AG10803 (cell line): ENCODE measurements at places on chromosomes 16 and 17.

GRCh38 chr17:9937241-9937761 is 32.2 kb upstream of the RCVRN start:
- peak; percentile 95 for DNase-seq

DNA sequence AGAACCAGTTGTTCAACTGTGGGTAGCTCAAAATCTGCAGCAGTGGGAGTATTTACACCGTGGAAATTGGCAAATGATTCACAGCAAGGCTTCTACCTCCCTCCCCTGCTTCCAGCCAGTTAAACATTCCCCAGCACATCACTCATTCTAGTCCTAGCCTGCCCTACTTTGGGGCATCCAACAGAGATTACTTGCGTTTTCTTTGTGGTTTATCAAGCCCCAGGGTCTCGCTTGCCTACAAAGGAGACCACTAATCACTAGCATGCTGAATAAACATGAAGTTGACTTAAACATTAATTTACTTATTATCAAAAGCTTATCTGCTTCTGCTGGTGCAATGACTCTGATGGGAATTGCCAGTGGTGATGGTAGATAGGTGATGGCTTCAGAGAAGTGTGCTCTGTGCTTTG is 94.5 kb downstream of the MARF1 start:
- no peak for DNase-seq

- DNase-seq, result peak; percentile 73
These were observed 159.4 kb upstream of the CHMP6 start for GRCh38 chr17:80832266-80832676.

DNA sequence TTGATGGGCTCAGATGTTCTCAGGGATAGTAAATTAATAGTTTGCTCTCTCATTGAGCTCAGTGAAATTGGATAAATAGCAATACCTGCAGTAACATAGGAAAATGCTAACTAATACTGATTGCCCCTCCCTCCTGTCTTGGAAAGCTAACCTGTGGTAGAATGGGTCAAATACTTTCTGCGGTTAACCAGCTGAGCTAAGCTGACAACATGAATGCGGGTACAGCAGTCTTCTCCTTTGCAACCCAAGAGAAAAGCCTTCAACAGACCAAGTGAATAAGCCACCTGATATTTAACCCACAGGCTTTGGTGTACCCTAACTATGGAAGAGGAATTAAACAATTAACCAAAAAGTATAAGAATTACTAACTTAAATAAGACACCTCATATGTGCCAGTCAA is 408.3 kb upstream of the MAF start:
- DNase-seq, result no peak

DNA sequence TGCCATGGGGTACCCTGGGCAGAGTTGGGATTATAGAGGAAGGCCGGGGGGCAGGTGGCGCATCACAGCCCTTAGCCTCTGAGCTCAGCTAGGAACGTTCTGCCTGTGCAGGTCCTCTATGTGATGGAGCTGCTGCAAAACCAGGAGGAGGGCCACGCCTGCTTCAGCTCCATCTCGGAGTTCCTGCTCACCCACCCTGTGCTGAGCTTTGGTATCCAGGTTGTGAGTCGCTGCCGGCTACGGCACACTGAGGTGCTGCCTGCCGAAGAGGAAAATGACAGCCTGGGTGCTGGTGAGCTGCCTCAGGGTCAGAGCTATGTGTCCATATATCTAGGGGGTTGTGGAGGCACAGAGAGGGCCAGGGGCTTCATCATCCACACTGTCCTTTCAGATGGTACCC is 5.8 kb upstream of the NRN1L start:
- no peak for DNase-seq

- no peak for DNase-seq
These were observed 7.2 kb downstream of the SLC43A2 start for GRCh38 chr17:1621273-1621954.

DNA sequence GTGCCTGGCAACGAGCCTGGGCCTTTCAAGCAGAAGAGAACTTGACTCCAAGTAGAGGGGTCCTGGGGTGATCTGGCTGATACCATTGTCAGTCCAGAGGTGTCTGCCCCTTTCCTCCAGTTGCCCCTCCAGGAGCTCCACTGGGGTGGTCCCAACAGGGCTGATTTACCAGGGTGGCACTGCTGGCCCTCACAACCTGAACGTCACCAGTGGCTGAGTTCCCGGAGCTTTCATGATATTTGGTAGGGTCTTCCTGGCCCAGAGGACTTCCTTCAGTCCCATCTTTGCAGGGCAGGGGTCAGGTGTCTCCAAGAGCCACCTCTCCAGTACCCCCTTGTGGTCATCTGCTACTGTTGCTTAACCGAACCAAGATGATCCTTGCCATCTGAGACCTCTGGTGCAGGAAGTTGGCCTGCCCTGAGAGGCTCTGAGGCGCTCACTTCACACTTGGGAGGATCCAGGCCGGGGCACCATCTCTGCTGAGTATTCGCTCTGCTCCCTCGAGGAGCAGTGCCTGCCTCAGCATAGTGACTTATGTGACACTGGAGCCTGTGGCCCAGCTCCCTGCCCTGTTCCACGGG is 3.5 kb downstream of the LIMD2 start:
- DNase-seq, result peak; percentile 38

- DNase-seq, result peak; percentile 18
These were observed 93.8 kb downstream of the GRIN2A start for GRCh38 chr16:10088380-10088793.

DNA sequence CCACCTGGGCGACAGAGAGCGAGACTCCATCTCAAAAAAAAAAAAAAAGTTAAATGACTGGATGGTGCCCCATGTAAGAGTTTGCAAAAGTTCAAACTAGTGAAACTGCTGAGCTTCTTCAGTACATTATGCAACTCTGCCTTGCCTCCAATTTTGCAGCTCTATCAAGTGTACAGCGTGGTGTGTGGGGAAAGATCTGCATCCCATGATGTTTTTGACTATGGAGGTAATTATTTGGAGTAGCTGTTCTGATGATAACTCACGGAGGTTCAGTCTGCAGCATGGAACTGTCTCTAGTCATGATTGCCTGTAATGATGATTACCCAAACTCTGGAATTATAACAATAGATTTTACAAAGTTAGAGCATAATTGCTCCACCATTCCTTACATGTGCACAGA is 149.6 kb downstream of the PITPNC1 start:
- DNase-seq, result no peak

DNA sequence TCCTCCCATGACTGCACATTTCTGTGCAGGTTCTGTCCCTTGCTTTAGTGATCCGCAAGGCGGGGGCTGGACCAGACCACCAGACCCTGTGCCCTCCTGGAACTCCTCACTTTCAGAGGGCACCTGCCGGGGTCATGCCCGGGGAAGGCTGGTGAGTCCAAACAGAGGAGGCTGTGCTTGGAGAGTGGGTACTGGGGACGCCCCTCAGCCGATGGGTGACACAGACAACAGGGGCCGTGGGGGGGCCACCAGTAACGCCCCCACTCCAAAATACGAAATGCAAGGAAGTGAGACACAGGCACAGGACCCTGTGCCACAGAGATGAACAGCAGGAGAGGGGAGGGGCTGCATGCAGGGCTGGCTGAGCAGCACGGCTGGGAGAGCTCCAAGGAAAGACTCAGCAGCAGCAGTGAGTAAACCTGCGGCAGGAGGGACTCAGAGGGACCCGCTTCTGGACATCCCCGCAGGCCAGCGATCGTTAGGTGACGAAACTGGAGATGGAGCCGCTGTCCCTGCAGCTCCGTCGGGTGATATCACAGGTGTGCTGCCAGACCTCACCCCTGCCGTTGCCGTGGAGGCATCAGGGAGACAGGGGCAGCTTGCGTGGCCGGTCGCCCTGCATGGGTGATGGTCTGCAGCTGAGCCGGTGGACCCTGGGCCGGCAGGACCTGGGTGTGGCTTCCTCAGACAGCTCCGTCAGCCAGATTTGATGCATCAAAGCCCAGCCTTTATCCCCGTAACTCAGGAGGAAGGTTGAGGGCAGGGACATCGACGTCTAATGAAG is 71.2 kb upstream of the GNG13 start:
- DNase-seq, result no peak

DNA sequence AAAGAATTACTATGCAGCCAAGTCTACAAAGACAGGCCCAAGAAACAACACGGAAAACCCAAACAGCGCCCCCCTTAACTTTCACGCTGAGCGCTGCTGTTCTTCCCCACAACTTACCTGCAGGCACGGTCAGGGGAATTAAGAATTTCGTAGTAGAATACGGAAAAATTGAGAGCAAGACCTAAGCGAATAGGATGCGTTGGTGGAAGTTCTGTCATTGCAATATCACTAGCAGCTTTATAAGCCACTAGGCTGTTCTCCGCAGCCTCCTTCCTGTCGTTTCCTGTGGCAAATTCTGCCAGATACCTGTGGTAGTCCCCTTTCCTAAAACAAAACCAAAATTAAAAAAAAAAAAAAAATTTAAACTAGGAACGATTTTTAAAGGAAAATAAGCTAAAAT is 39.0 kb downstream of the YWHAE start:
- DNase-seq, result no peak

GRCh38 chr16:81148277-81148676 is 52.1 kb upstream of the GCSH start:
- no peak for DNase-seq

GRCh38 chr17:44348234-44348987 is 3.3 kb downstream of the GRN start:
- DNase-seq, result peak; percentile 49

DNA sequence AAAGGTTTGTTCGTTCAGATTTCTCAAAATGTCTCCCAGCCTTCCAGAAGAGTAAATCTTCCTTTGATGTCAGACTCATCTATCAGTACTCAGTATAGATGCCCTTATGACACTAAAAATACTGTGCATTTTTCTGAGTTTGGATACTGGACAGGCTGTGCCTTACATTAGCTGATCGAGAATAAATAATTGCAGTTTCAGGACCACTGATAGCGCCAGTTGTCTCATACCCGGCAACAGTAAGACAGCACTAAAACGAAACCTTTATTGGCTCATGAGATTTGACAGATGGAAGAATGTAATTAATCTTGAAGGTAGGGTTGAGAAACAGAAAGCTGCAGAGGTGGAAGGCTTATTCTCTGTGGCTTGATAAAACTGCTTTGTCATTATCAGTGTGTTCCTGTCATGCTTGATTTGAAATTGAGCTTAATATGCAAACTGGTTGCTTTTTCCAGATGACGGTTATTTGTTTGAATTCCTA is 1.2 kb downstream of the ATP6V0A1 start:
- peak; percentile 50 for DNase-seq

GRCh38 chr16:82011199-82011641 is at the start of gene SDR42E1:
Gene SDR42E1 (minus strand): TSS chr16:82011470. CDS start chr16:82000858, 10,612 bp downstream.
- DNase-seq, result no peak

DNA sequence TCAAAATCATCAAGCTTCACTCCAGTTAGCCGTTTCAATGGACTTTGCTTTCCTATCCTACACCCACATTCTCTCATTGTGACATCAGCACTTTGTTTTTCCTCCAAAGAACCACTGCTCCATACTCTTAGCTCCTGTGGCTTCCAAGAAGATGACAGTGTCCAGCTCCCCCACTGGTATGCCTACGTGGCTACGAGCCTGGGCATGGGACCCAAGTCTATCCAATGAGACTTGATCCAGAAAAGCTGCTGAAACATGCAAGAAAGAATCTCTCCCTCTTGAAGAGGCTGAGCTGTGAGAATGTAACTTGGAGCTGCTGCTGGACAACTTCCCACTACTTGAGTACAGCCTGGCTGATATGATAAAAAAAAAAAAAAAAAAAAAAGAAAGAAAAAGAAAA is 9.4 kb downstream of the TOX3 start:
- no peak for DNase-seq

- DNase-seq, result no peak
These were observed 14.0 kb upstream of the PVALEF start for GRCh38 chr17:81151278-81151677.

DNA sequence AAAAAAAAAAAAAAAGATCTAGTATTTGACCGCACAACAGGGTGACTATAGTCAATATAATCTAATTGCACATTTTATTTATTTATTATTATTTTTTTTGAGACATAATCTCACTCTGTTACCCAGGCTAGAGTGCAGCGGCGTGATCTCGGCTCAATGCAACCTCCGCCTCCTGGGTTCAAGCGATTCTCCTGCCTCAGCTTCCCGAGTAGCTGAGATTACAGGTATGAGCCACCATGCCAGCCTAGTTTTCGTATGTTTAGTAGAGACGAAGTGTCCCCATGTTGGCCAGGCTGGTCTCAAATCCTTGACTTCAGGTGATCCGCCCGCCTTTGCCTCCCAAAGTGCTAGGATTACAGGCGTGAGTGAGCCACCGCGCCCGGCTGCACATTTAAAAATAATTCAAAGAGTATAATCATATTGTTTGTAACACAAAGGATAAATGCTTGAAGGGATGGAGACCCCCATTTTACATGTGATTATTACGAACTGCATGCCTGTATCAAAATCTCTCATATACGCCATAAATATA is 794 bp downstream of the ANKS3 start:
- DNase-seq, result no peak

GRCh38 chr16:23584186-23585076 is 11.7 kb downstream of the NDUFAB1 start:
- no peak for DNase-seq

GRCh38 chr17:61601297-61601696 is 10.3 kb upstream of the NACA2 start:
- no peak for DNase-seq

GRCh38 chr17:64262198-64262999 is 661 bp downstream of the TEX2 start:
- DNase-seq, result no peak

GRCh38 chr17:72244956-72245355 is 124.1 kb downstream of the SOX9 start:
- DNase-seq, result no peak

DNA sequence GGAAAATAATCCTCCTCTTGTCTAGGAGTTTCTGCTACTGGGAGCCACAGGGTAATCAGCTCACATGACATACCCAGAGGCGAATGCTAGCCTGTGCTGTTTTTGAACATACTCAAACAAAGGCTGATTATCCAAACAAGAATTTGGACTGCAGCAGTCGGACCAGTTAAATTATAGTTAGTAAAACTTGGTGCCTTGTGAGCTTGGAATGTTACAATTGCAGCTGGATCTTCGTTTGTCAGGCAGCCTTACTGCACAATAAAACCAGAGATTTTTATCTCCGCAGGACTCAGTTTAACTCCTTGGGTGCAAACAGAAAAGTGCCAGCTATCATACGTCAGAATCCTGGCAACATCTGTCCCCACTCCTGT is 163.8 kb upstream of the TBX2 start:
- DNase-seq, result peak; percentile 47

DNA sequence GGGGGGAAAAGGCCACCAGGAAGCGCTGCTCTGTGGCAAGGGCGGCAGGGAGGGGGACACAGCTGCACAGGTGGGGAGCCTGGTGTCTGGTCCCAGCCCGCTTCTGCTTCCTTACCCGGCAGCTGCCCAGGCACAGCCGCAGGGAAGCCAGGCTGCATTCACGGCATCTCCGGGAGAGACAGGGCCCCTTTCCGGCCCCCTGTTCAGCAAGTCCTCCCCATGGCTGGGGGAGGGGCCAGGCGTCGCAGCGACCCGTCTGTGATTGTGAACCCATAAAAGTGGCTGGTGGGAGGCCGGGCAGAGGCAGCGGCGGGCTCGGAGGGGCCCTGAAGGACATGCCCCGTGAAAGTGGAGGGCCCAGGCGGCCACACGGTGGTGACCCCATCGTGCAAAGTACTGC is 28.7 kb downstream of the SOX8 start:
- no peak for DNase-seq

GRCh38 chr17:7249830-7250229 is 1.7 kb downstream of the CTDNEP1 start:
- no peak for DNase-seq

- DNase-seq, result no peak
These were observed 13.9 kb upstream of the OR1F1 start for GRCh38 chr16:3173892-3174617.
